CD4-positive, alpha-beta memory T cell (primary cell): ENCODE measurements at places on chromosomes 2 and 18. TPM values are rescaled to one million over a fixed set of nuclear protein-coding genes. Genes with fewer than 3 reads are reported as not detected.

- no peaks in the 10 kb centered on the region for H3K27me3 ChIP-seq
- peaks cover 42% of the 10 kb centered on the region for H3K36me3 ChIP-seq
- H3K4me1 ChIP-seq, result peaks cover 64% of the 10 kb centered on the region
- H3K27ac ChIP-seq, result peak overlapping the region; percentile 81
- H3K4me3 ChIP-seq, result peak overlapping the region; percentile 71
Measured at GRCh38 chr18:49486606-49486952, 455 bp downstream of the C18orf32 start.

GRCh38 chr2:219072741-219073250 is 12.1 kb upstream of the IHH start:
- no peak for DNase-seq
- H3K36me3 ChIP-seq, result peaks cover 26% of the 10 kb centered on the region
- no peaks in the 10 kb centered on the region for H3K27me3 ChIP-seq

GRCh38 chr2:75799859-75800258 is 89.1 kb upstream of the GCFC2 start:
- H3K4me1 ChIP-seq, result no peaks in the 10 kb centered on the region
- no peaks in the 10 kb centered on the region for H3K36me3 ChIP-seq
- H3K27me3 ChIP-seq, result no peaks in the 10 kb centered on the region
- H3K27ac ChIP-seq, result no peak overlapping the region

Gene MPP4
- not detected for polyA plus RNA-seq

Gene CCL20
- 1.6 TPM for polyA plus RNA-seq

GRCh38 chr2:8680822-8681760 is 765 bp upstream of the ID2 start:
- no peaks in the 10 kb centered on the region for H3K36me3 ChIP-seq
- H3K27me3 ChIP-seq, result peaks cover 4% of the 10 kb centered on the region
- H3K4me1 ChIP-seq, result peaks cover 46% of the 10 kb centered on the region
- DNase-seq, result peak; percentile 70
- H3K27ac ChIP-seq, result peak overlapping the region; percentile 49
- peak overlapping the region; percentile 39 for H3K4me3 ChIP-seq

GRCh38 chr18:33076601-33077000 is 303.8 kb upstream of the KLHL14 start:
- no peak overlapping the region for H3K4me3 ChIP-seq
- no peaks in the 10 kb centered on the region for H3K27me3 ChIP-seq
- H3K36me3 ChIP-seq, result no peaks in the 10 kb centered on the region
- H3K27ac ChIP-seq, result no peak overlapping the region
- DNase-seq, result no peak
- H3K4me1 ChIP-seq, result no peaks in the 10 kb centered on the region
